Stimulated activated CD4-positive, alpha-beta T cell treated with anti-CD3 and anti-CD28 coated beads, Interleukin-1b, Interleukin-23, amount 100 ng/mL, for 1 hour (primary cell): ENCODE measurements at places on chromosomes 7 and 10.

DNA sequence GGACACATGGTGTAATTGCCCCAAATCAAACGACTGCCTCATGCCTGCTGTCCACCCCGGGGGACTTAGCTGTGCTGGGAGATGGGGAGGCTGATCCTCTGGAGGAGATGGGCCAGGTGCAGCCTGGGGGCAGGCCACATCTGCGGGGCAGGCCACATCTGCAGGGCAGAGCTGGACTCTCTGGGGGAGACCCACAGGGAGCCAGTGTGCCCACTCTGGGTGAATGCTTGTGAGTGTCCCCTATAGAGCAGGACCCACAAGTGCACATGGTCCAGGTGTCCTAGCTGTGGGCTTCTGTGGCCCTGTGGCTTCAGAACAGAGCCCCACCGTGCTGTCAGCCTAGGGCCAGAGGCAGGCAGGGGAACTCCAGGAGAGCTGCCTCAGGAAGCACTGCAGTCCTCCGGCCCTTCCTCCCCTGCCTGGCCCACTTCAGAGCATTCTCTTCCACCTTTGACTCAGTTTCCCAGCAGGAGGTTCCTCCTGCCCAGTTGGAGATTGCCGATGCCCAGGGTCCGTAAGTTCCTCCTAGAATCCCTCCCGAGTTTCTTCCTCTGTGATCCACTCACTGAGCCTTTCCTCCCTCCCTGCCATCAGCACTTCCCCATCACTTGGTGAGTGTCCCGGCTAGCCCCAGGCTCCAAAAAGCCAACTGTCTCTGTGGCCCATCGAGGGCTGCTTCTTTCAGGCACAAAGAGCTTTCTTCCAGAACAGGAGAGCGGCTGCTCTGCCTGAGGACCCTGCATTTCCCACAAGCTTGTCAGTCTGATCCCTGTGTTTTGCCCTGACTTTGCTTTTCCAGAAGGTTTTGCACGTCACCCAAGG, 50.3 kb downstream of the ADCYAP1R1 start:
- DNase-seq: no peak

DNA sequence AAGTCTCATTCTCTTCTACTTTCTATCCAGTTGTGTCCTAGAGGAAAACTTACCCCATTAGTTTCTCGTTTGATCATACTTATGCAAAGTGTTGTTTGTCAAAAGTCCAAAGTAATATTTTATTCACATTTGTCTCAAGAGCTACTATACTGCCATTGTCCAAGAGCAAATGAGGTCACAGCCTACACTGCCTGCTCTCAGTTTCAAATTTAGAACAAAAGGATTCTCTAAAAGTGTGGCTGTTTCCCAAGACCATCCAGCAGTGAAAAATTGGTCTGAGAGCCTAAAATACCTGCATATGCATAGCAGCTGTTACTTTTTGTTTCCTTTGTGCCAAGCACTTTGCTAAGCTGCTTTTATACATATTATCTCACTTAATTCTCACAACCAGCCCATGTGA, 439.5 kb upstream of the NFE2L3 start:
- no peak for DNase-seq

GRCh38 chr7:148834605-148835004, 49.5 kb downstream of the EZH2 start:
- DNase-seq: no peak

- no peak for DNase-seq
These were observed 94.3 kb downstream of the ELAPOR2 start for GRCh38 chr7:86964973-86965726.

DNA sequence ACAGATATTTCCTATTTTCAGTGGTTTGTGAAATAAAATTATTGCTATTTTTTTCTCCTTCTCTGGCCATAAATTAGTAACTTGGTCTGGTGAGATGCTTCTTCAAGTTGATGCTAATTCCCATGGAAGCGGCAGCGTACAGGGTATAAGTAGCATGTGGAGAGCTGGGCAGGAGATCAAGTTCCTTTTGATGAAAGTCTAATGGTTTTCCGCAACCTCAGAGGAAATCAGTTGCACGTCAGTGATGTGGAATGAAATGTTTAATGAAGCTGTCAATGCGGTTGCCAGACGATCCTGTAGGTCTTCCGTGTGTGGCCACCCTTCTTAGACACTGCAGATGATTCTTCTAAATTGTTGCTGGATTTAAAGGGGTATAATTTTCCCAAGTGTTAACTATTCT, 236.4 kb upstream of the GRM3 start:
- no peak for DNase-seq

DNA sequence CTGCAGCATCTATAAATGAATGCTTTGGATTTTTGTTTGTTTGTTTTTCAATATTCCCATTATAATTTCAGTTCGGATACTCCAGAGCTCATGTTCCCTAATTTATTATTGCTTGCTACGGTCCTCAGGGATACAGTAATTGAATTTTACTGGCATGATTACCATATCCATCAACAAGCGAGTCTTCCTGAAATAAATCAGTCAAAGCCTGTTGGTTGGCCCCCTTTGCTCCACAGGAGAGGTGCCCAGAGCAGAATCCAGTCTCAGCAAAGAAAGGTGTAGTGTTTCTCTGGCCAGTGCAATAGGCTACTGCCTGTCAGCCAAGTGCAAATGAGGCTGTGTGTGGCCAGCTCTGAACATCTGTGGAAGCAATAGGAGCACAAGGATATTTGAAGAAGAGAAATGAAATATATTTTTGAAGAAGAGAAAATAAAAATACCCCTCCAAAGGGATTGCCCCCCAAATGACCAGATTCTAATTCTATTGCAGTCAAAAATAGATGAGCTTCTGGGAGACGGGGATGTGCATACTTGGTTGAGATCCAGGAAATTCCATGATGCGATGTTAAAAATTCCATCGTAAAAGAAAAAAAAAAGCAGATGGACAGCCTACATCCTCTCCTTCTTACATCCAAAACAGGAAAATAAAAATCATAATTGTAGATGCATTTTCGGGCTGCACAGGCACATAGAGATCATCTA, 18.1 kb downstream of the TRIL start:
- no peak for DNase-seq

- no peak for DNase-seq
These were observed 5.8 kb downstream of the AEBP1 start for GRCh38 chr7:44109991-44110390.

GRCh38 chr7:91325726-91326125, 61.5 kb downstream of the FZD1 start:
- DNase-seq: no peak

DNA sequence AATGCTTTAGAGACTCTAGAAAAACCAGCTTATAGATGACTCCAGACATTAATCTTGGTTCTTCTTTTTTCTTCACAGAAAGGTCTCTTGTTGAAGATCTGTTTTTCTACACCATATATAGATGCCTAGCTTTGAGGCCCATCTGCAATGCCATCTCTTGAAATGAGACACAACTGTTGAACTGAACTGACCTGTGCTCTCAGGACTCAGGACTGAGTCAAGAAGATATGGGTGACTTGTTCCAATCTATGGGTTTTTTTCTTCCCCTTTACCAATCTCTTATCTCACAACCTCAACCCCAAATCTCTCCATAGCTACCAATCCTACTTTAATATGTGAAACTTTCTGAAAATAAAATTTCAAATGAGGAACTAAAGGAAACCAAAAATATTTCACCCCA, 194.7 kb downstream of the SNX13 start:
- no peak for DNase-seq

GRCh38 chr7:156124356-156124755, 312.1 kb upstream of the SHH start:
- no peak for DNase-seq

GRCh38 chr10:79384773-79385391, 37.6 kb downstream of the PPIF start:
- no peak for DNase-seq

DNA sequence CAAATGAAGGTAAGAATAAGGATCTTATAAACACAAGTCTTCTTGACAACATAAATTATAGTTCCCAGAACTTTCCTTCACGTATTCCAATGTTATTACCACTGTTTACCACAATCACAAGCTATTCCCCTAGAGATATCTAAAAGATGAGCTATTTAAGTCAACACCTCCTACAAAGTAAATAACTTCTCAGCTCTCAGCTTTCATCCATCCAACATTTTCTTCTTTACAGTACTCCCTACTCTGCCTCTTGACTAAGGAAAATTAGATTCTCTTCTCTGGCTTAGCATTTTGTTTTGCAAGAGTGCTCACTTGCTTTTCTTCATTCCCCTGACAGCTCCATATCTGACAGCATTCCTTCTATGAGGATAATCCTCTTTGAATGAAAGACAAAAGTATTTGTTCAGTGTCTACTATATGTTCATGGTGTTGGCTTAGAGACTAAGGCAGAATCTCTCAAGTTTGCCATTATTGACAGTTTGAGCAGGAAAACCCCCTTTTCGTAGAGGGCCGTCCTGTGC, 93.0 kb upstream of the IL6 start:
- DNase-seq: no peak
